ENCODE measurements at places on chromosomes 1 and 21. TPM values are rescaled to one million over a fixed set of nuclear protein-coding genes. Genes with fewer than 3 reads are reported as not detected.

DNA sequence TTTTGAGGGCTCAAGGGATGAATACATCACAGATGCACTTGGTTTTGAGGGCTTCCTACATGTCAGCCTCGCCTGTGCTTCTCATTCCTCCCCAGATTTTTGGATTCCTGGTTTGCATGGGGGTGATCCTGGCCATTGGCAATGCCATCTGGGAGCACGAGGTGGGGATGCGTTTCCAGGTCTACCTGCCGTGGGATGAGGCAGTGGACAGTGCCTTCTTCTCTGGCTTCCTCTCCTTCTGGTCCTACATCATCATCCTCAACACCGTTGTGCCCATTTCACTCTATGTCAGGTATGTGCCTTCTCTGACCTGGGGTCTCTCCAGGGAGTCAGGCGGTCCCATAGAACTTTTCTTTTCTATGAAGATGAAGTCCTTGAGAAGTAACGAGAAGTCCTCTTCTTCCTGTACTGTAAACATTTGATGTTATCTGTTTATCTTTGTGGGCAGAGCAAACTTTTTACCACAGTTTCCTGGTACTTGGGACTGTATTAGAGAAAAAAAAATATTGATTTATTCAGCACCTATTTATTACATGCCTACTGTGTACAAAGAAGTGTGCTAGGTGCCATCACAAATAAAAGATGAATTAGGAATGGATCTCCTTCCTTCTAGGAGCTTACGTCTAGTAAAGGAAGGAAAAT is 12.0 kb downstream of the ATP8B2 start:
- peaks cover 43% of the 10 kb centered on the region for H3K4me1 ChIP-seq
- H3K36me3 ChIP-seq, result peaks cover 13% of the 10 kb centered on the region
- H3K27me3 ChIP-seq, result no peaks in the 10 kb centered on the region
- peak overlapping the region; percentile 35 for H3K4me3 ChIP-seq

DNA sequence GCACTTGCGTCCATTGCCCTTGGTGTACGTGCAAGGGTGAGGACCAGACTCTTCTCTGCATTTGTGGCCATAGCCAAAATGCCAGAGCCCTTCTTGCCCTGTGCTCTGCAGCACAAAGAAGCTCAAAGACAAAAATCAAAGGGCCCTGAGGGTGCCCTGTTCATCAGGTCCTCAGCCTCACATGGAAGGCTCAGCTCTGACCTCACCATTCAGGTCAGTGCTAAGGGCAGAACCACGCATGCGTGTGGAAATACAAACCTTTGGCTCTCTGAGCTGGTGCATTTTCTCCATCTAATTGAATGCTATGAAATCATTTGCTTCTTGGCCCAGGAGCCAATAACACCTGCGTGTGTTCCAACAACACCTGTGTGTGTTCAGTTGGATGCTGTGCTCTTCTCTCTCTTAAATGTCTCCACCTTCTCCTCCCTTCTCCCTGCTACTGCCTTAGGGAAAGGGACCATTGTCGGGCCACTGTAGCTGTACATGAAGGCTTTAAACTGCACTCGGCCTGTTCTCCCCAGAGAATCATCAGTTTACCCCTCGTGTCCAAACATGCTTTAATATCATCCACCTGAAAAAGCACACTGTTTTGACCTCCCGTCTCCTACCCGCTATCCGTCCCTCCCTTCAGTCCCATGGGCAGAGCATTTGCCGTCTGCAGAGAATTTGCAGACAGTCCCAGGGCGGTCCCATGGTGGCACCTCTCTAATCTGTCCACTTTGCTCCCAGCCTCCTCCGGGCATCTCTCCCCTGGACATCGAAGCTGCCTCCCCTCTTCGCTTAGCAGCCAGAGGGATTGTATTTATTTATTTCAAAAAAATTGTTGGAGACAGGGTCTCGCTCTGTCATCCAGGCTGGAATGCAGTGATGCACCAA is 60.6 kb downstream of the EVA1C start:
- H3K4me1 ChIP-seq, result no peaks in the 10 kb centered on the region
- H3K4me3 ChIP-seq, result no peak overlapping the region
- no peaks in the 10 kb centered on the region for H3K27me3 ChIP-seq

- no peak overlapping the region for H3K4me3 ChIP-seq
- H3K27me3 ChIP-seq, result peaks cover 17% of the 10 kb centered on the region
- no peak for DNase-seq
- H3K27ac ChIP-seq, result no peak overlapping the region
- no peaks in the 10 kb centered on the region for H3K4me1 ChIP-seq
Measured at GRCh38 chr1:171935664-171936063, 94.4 kb downstream of the DNM3 start.

DNA sequence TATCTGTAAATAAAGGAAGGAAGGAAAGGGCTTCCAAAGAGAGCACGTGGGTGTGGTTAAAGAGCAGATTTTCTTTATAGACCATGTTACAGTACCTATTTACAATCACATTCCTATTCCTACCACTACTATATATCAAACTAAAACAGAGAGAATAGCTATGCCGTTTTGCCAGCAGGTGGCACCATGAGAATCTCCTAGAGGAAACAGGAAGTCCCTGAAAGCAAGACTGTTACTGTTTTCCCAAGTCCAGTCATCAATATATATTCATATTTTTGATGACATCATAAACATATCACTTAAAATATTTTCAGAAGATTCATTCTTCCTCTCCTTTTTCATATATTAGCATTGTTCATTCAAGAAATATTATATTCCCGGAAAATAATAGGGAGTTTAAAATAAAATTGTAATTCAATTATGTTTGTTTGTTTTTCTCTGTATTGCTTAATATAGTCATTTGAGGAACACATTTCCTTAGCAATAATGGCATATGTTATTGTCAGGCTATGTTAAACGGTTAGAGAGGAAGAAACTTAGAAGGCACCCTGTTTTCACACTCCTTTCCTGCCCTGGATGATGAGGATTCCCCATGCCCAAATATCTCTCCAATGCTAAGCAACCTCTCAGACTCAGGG is 6.6 kb downstream of the CCDC190 start:
- H3K4me1 ChIP-seq, result no peaks in the 10 kb centered on the region
- peaks cover 7% of the 10 kb centered on the region for H3K27me3 ChIP-seq
- no peak overlapping the region for H3K4me3 ChIP-seq
- H3K36me3 ChIP-seq, result no peaks in the 10 kb centered on the region
- no peak for DNase-seq

DNA sequence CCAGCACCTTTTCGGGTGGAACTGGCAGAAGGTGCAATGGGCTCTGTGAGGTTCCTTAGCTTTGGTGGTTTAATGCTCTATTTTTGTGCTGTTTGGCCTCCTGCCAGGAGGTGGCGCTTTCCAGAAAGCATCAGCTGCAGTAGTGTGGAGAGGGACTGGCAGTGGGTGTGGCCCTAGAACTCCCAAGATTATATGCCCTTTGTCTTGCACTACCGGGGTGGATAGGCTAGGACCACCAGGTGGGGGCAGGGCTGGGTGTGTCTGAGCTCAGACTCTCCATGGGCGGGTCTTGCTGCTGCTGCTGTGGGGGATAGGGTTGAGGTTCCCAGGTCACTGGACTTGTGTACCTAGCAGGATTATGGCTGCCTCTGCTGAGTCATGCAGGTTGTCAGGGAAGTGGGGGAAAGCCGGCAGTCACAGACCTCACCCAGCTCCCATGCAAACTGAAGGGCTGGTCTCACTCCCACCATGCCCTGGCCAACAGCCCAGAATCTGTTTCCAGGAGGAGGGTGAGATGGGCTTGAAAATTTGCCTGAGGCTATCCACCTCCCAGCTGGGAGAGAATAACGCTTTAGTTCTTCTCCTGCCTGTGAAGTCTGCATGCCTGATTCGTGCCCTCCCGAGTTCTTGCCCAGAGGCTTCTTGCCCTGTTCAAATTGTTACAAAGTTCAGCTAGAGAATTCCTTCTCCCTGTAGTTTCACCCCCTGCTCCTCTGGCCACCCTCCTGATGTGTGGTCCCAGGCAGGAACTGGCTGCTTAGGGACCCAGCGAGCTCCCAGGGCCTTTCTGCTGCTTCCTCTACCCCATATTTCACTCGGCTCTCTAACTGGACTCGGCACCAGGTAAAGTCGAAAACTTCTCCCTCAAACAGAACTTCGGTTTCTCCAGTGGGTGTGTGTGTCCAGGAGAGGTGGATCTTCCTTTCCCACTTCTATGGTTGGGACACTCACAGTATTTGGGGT is 76.5 kb upstream of the BTG3 start:
- no peak overlapping the region for H3K27ac ChIP-seq
- no peak overlapping the region for H3K4me3 ChIP-seq
- DNase-seq, result peak; percentile 63

The FMO5 gene
- total RNA-seq, result not detected

- no peak overlapping the region for H3K27ac ChIP-seq
- no peaks in the 10 kb centered on the region for H3K27me3 ChIP-seq
- H3K4me3 ChIP-seq, result no peak overlapping the region
- no peaks in the 10 kb centered on the region for H3K36me3 ChIP-seq
Measured at GRCh38 chr1:190084552-190084951, 393.1 kb downstream of the BRINP3 start.

The CCDC24 gene
- total RNA-seq, result 1.8 TPM

- H3K4me3 ChIP-seq, result no peak overlapping the region
- peaks cover 13% of the 10 kb centered on the region for H3K4me1 ChIP-seq
- H3K27me3 ChIP-seq, result peaks cover 17% of the 10 kb centered on the region
- H3K36me3 ChIP-seq, result no peaks in the 10 kb centered on the region
- no peak overlapping the region for H3K27ac ChIP-seq
Measured at GRCh38 chr1:156964441-156964840, 44.0 kb downstream of the LRRC71 start.

The PTGER3 gene
- total RNA-seq, result 158 TPM

GRCh38 chr1:10889650-10890353 is 93.4 kb upstream of the CASZ1 start:
- peaks cover 32% of the 10 kb centered on the region for H3K27me3 ChIP-seq
- H3K27ac ChIP-seq, result no peak overlapping the region

The MNDA gene
- not detected for total RNA-seq

DNA sequence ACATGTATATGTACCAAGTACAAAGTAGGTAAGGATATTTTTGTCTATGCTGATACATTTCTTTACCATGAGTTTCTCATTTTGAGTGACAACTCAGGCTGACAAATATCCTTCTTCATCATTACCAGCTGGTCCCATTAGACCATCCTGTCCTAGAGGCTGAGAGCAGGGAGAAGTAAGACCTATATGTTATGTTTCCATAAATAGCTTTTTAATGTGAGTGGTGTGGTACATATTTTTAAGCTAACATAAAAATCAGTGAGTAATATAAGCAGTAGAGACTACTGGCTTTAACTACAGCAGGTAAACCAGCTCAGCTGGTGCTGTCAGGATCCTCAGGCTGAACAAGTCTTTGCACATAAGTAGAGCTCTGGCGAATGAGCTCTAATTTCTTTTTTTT is 62.4 kb downstream of the CLEC20A start:
- H3K27ac ChIP-seq, result no peak overlapping the region
- H3K27me3 ChIP-seq, result peaks cover 2% of the 10 kb centered on the region
- H3K4me3 ChIP-seq, result no peak overlapping the region
- no peaks in the 10 kb centered on the region for H3K4me1 ChIP-seq
- no peak for DNase-seq
- no peaks in the 10 kb centered on the region for H3K36me3 ChIP-seq

Data from natural killer cell treated with Interleukin-12 subunit alpha and Interleukin-12 subunit beta and Interleukin-15 and Interleukin-18, amount 100 ng/mL, for 72 hours (primary cell).